ENCODE measurements at places on chromosomes 12 and 14. TPM values are rescaled to one million over a fixed set of nuclear protein-coding genes. Genes with fewer than 3 reads are reported as not detected.

The STX2 gene
- total RNA-seq = 1.8 TPM

DNA sequence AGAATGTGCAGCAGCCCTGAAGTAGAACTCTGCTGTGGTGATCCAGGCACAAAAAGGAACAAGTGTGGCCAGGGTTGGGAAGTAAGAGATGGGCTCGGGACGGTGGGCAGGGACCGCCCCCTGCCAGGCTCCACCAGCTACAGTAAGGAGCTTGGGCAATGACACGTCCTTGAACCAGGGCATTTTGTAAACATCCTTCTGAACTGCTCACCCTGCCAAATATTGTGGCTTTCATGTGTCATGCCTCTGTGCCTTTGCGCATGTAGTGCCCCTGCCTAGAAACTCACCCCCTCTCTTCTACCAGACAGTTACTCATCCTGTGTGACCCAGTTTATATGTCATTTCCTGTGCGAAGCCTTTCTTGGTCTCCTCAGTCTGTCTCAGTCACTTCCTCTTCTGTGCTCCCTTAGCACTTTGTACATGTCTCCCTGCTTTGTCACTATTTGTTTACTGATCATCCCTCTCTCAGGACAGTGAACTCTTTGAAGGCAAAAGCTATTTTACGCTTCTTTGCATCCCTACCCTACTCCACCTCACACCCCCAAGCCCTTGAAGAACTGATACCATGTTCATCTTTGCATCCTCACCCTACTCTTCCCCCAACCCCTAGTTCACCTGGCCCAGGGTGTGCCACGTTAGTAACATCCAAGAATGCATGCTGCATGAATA, 108.9 kb upstream of the PLEKHG7 start:
- ATAC-seq = peak; percentile 91

The WIF1 gene
- total RNA-seq = 0.20 TPM

DNA sequence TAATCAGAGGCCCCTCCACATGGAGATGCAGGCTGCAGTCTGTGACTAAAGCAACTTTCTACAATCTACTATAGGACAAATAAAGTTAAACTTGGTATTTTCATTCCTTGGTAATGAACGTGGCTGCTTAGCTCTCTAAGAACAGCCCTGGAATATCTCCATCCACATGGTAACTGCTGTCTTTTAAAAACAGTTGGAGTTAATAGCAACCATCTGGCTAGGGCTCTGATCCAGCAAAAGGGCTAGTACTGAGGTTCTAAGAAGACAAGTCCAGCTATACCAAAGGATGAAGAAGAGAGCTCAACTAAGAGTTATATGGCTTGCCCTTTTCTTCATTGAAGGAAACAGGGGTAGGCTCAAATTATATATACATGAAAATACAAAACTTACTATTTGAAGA, 920.1 kb downstream of the FLRT2 start:
- ATAC-seq = no peak

The HOXC4 gene
- total RNA-seq = 5.1 TPM

The KCNJ8 gene
- total RNA-seq = 1.1 TPM

The B4GALNT1 gene
- total RNA-seq = 0.04 TPM

DNA sequence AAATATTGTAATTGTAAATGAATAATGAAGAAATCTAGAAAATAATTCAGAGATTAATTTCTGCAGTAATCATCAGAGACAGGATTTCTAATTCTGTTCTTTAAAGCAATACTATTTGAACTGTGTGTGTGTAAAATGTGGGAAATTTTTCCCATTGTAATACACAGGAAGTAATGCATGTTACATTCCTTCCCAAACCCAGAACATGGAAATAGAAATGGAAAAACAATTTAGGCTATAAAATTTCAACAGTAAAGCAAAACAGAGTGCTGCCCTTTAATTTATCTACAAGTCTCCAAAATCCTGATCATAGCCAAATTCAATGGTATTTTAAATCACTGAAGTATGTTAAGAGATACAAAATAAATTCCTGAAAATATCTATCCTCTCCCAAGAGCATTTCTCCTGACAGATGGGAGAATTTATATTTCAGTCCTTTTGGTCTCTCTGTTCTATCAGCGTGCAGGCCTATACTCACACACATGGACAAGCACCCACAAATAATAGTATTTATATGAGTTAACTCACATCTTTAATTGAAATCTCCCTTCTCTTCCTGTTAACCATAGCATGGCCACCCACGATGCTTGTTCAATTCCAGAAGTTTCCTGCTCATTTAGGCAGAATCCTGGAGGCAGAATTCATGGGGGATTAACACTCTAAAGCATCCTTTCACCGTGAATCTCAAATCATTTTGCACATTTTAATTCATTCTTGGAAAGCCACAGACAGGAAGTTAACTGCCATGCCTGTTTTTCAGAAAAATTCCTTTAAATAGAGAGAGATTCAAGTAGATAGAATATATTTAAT, 1465.4 kb upstream of the FLRT2 start:
- ATAC-seq = no peak

The ADCY4 gene
- total RNA-seq = 4.5 TPM

DNA sequence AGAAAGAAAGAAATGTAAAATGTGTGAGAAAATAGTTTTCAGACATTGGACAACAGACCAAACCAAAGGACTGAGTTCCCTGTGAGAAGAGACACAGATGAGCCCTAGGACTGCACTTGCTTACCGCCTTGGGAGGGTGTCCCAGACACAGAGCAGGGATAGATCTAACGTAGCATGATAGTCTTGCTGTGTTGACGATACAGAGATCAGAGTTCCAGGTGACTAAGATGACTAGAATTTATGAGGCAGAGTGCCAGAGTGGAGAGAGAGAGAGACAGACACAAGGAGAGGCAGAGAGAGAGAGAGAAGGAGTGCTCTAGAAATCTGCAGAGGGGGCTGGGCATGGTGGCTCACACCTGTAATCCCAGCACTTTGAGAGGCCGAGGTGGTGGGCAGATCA, 148.2 kb upstream of the LMNTD1 start:
- no peak for ATAC-seq

GRCh38 chr14:93234798-93235197, 27.7 kb downstream of the UBR7 start:
- peak; percentile 65 for ATAC-seq

GRCh38 chr14:34106310-34106709, 155.4 kb upstream of the EGLN3 start:
- no peak for ATAC-seq

The RAD51AP1 gene
- 7.9 TPM for total RNA-seq

Data from esophagus mucosa (tissue), 1 donor.